ENCODE measurements at places on chromosomes 3 and 15.
A peak's percentile ranks its signal among the peaks of the same experiment; 100 is the strongest.

GRCh38 chr3:155232605-155233004 lies 60.9 kb downstream of the STRIT1 start:
- DNase-seq: peak; percentile 87

- no peak for DNase-seq
Measured at GRCh38 chr3:124597979-124598378, 132.3 kb upstream of the UMPS start.

DNA sequence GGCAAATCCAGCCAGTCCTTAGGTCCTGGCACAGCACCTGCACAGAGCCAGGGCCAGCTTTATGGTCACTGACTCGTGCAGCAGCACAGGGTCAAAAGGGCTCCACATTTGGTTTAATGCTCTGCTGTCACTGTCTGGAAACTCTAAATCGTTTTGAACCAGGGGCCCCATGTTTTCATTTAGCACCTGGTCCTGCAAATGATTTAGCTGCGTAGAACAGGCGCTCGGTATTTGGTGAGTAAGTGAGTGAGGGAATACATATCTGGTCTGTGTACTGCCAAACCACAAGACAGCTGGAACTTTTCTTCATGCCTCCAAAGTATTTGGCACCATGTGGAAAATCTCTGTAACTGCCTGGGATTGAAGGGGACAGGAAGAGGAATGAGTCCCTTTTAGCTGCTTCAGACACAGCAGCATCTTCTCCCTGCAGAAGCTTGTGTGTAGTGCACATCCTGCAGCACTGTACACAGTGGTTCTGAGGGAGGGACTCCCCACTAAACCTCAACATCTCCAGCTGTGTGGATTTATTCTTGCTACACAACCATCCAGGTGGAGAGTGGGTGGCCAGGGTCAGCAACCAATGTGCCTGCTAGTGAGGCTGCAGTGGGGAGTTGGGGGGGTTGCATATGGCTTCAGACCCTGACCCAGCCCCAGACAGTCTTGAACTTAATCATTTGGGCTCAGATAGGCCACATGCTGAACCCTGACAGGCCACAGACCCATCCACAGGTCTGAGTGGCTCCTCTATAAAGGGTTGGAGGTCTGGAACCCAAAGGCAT lies 1.1 kb downstream of the SH2D7 start:
- DNase-seq: peak; percentile 32

DNA sequence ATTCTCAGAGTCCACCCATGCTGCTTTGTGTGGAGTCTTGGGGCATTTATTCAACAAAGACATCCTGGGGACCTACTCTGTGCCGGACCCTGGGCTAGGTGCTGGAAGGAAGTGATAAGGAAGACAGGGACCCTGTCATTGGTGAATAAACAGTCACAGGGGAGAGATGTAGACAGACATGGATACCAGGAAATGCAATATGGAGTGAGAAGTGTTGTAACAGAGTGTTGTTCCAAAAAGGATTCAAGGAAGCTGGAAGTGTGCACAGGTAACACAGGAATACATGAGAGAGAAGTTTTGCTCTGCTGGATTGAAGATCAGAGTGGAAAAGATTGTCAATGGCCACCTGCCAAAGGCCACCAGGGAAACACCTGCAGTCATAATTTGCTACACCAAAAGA lies 89.0 kb downstream of the PDCD6IP start:
- DNase-seq: no peak

DNA sequence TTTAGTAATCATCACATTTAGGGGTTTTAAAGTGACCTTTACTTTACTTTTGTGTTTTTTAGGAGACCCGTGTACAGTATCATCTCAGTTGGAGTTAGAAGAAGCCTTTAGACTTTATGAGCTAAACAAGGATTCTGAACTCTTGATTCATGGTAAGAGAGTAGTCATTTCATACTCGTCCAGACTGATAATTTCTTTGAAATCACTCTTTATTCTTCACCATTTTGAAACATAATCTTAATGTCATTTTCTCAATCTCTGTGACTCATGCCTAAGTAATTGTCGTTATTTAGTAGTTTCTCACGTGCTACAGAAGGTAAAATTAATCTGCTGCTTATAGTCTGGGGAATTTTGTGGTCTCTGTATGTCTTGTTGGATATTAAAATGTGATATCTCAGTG lies 37.7 kb downstream of the PRKCI start:
- DNase-seq: peak; percentile 4

DNA sequence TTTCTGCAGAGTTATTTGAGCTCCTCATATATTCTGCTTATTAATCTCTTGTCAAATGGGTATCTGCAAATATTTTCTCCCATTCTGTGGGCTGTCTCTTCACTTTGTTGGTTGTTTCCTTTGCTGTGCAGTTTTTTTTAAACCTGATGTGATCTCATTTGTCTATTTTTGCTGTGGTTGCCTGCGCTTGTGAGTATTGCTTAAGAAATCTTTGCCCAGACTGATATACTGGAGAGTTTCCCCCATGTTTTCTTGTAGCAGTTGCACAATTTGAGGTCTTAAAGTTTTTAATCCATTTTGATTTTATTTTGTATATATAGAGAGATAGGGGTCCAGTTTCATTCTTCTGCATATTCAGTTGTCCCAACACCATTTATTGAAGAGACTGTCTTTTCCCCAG lies 102.3 kb downstream of the POLQ start:
- DNase-seq: no peak

DNA sequence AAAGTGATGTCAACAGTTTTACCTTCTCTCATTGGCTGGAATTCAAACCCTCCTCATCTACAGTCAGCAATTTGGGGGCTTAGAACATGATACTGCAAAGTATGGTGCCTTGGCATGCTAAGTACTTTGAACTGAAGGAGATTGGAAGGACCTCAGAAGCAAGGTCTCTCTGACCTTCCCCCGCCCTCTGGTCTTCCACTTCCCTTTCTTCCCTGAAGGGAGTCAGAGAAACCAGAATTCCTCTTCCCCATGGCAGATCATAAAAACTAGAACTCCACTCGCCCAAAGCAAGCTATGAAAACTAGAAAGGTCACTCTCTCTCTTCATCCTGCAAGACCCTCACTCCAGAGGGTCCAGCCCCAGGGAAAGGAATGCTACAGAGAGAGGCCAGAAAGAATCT lies 64.2 kb downstream of the CD200R1L start:
- DNase-seq: no peak

DNA sequence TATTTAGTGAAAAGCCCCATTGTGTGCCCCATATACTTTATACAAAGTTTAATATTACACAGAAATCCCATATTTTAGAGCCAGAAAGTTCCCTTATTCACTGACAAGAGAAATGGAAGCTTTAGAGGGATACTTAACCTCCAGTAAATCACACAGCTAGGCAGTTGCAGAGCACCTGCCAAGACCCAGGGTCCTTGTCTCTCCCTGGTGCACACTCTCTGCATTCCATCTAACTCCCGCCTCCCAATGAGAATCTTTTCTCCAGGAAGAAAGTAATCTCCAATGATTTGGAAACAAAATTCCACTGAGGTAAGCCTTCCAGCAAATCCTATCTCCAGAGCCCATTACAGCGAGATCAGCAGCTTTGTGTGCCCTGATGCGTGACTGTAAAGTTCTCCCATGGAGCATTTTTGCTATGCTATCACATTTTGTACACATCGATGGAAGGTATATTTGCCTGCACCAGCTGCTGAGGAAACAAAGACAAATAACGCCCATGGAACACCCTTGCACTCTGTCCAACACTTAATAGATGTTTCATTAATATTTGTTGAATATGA lies 41.4 kb downstream of the ULK4 start:
- DNase-seq: no peak

DNA sequence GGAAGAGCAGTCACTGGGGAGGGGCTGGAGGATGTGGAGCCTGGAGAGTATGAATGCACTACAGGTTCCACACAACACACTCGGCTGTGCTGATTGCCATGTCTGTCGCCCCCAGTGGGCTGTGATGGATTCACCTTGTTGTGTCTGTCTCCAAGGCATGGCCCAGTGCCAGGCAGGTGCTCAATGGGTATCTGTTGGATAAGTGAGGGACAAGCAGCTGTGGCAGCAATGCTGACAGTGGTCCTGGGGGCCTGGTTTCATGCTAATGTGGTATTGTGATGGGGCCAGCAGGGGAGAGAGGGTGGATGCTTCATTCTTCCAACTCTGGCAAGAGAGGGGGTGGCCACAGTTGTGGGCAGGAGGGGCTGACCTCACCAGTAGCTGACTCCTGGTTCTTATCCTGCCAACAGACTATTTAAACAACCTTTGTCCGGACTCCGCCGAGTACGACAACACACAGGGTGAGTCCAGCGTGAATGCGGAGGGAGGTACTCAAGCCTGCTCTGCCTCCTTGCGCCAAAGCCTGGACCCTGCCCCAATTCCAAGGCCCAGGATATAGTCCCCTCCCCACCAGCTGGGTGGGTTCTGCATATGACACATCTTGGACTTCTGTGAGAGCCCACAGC lies 47.3 kb upstream of the NR2C2 start:
- DNase-seq: no peak

DNA sequence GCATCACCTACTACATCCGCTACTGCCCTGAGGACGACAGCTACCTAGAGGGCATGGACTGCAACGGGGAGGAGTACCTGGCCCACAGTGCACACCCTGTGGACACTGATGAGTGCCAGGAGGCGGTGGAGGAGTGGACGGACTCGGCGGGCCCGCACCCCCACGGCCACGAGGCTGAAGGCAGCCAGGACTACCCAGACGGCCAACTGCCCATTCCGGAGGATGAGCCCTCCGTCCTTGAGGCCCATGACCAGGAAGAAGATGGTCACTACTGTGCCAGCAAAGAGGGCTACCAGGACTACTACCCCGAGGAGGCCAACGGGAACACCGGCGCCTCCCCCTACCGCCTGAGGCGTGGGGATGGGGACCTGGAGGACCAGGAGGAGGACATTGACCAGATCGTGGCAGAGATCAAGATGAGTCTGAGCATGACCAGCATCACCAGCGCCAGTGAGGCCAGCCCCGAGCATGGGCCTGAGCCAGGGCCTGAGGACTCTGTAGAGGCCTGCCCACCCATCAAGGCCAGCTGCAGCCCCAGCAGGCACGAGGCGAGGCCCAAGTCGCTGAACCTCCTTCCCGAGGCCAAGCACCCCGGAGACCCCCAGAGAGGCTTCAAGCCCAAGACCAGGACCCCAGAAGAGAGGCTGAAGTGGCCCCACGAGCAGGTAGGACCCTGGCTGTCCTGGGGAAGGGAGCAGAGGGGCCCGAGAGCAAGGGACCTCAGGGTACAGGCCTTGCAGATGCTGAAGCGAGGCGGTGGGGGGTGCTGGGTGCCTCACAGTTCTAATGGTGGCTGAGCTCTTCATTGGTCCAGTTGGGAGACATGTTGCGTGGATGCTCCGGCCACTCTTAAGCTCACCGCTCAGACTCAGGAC lies 168.6 kb downstream of the APBA2 start:
- no peak for DNase-seq

DNA sequence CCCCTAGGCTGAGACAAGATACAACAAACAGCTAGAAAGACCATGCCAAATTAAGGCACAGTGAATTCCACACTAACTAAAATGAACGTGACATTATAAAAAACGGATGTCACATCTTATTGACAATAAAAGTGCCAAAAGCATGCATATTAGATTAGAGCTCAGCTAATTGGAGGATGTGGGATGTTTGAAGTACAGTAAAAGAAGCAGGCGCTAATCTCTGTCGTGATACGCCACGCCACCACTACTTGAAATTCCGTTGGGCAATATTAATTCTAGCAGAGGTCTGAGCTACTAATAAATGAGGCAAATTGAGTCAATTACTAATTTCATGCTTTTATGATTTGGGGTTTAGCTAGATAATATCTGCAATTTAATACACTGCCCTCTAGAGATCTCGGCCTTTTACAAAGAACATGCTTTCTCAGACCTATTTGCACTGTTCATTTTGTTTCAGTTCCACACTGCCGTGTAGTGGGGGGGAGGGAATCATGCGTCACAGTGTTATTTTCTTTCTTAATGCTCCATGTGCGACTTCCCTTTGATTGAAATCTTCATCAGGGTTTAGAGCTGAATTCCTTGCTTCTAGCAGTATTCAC lies 52.9 kb upstream of the ROBO2 start:
- DNase-seq: no peak

DNA sequence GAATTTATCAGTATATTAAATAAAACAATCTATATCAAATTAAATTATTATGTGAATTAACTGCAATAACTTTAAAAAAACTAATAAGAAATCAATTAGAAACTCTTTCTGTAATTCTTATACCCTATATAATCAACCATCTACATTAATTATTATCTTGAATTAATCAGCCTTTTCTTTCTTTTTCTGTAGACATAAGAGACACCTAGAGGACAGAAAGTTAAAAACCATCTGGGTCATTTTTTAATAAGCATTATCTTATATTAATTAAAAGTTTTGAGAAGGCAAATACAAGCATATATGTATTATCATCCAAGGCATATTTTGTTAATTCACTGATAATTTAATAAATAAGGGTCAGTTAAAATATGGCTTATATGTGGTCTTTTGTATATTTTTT lies 24.2 kb upstream of the SLC25A26 start:
- peak; percentile 37 for DNase-seq

GRCh38 chr15:48647962-48648361 lies 2.5 kb upstream of the FBN1 start:
- peak; percentile 59 for DNase-seq

DNA sequence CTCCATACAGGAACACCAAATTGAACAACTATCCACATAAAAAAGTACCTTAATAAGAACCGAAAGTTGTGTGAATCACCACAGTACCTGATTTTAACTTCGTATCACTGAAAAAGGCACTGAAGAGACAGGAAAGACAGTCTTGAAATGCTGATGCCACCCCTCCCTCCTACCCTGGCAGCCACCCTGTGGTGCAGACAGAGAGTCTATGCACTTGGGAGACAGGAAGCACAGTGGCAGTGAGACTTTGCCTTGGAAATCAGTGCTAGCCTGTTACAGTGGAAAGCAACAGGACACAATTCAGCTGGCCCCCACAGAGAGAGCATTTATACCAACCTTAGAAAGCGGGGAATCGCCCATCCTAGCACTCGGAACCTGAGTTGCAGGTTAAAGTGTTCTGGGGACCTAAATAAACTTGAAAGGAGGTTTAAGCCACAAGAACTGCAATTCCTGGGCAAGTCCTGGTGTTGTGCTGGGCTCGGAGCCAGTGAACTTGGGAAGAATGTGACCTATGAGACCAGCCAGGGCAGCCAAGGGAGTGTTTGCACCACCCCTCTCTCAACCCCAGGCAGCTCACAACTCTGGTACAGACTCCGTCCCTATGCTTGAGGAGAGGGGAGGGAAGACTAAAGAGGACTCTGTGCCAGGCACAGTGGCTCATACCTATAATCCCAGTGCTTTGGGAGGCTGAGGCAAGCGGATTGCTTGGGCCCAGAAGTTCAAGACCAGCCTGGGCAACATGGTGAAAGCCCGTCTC lies 240.1 kb downstream of the ISL2 start:
- peak; percentile 1 for DNase-seq

All from ELR (cell line).